ENCODE measurements at places on chromosomes 2 and 18.
A peak's percentile ranks its signal among the peaks of the same experiment; 100 is the strongest.

DNA sequence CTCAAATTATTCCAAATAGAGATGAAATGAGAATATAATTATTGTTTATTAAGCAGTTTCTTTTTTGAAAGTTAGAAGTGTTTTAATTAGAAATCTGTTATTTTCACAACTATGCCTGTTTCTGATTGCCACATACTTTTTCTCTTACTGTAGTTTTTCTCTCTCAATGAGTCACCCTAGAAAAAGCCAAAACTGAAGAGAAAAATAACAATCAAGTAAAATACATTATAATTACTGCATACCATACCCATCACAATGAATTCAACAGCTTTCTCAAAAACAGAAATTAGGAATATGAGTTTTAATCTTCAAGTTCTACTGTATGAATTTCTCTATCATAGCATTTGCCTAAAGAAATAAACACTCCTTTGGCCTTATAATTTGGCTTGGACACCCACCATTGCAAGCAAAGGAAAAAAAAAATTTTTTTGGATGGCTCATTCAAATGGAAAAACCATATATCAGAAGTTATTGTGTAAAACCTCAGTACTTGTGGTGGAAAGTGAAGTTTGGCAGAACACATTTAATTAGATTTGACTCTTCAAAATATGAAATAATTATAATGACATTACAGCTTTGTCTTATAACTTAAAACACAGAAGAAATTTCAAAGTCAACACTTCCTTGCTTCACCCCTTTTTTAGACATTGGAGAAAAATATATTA lies 138.5 kb downstream of the DYM start:
- no peak for DNase-seq

GRCh38 chr2:175889701-175890302 lies 112.3 kb downstream of the LNPK start:
- DNase-seq: no peak

- DNase-seq: no peak
Measured at GRCh38 chr2:221629468-221629867, 57.4 kb upstream of the EPHA4 start.

- DNase-seq: peak; percentile 64
Measured at GRCh38 chr2:64807417-64807816, 153.7 kb upstream of the SERTAD2 start.

- DNase-seq: no peak
Measured at GRCh38 chr2:38552259-38552658, 50.5 kb downstream of the HNRNPLL start.

- DNase-seq: peak; percentile 50
Measured at GRCh38 chr2:176187899-176188773, at the start of gene HOXD1. TSS of gene HOXD1 (plus strand) at chr2:176188668. CDS start at chr2:176188802, 134 bp downstream.

GRCh38 chr2:10493075-10493633 lies 45.0 kb upstream of the ODC1 start:
- DNase-seq: no peak

DNA sequence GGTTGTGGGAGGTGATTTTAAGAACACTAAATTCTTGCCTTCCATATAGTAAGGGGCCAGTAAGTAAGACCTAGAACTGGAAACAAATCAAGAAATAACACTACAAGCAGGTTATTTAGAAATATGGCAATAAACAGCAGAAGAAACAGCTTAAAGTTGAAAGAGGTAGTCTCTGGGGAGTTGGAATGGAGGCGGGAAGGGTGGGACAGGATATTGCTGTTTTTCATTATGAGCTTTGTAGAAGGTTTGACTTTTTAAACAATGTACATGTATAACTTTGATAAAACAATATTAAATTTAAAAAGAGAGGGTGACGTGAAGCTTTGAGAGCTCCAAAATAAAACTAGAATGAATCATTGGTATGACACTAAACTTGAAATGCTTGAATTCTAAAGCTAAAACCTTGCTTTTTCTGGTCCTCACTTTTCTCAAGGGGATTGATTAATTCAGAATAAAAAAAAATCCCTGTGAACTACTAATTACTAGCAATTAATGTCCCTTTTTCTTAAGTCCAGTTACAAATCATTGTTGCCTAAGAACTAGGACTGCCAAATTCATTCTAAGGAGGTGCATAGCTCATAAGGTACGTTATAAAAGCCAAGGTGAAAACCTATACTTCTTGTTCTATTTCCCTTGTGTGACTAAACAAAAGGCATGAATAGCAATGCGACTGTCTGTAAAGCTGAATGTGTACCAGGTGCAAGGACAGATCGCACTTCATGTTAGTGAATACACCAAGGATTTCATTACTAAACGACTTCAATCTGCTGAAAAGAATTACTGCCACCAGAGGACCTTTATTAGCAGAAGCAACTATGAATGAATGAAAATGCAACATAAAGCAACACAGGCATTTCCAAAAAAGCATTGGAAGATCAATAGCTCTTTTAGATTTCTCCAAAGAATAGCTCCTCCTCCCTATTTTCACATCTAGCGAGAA lies 177.5 kb downstream of the RBM43 start:
- no peak for DNase-seq

DNA sequence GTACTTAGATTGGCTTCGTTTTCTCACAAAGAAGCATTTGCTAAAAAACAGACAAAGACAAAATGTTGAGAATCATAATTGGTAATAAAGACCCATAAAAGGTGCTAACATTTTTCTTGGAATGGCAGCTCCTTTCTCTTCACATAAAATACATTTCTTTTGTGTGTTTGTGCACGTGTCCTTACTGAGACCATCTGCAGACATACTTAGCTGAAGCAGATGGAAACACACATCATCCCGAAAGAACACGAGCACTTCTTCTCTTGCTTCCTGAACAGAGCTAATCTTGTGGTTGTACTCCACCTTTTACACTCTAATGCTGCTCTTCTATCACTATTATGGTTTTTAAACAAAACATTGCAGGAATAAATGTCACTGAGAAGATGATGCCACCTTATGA lies 142.5 kb downstream of the SPHKAP start:
- DNase-seq: no peak

DNA sequence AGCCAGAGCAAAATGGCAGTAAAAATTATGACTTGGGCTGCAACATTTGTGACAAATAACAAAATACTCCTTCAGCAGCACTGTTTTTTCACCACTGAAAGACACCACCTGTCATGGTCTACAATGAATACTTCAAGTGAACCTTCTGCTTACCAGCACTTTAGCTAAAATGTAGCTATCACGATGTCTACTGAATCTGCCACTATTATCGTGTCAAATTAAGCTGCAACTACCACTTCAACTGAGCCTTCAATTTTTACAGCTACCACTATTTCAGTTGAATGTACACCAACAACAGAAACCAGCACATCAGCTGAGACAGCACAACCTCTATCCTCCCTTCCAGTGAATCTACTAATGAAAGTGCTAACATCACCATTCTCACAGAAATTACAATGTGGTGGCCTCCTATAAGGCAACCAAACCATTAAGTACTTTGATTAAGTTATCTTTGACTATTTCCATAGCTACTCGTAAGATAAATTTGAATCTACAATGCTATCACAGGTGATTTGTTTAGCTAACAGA lies 10.8 kb upstream of the DYNAP start:
- no peak for DNase-seq

DNA sequence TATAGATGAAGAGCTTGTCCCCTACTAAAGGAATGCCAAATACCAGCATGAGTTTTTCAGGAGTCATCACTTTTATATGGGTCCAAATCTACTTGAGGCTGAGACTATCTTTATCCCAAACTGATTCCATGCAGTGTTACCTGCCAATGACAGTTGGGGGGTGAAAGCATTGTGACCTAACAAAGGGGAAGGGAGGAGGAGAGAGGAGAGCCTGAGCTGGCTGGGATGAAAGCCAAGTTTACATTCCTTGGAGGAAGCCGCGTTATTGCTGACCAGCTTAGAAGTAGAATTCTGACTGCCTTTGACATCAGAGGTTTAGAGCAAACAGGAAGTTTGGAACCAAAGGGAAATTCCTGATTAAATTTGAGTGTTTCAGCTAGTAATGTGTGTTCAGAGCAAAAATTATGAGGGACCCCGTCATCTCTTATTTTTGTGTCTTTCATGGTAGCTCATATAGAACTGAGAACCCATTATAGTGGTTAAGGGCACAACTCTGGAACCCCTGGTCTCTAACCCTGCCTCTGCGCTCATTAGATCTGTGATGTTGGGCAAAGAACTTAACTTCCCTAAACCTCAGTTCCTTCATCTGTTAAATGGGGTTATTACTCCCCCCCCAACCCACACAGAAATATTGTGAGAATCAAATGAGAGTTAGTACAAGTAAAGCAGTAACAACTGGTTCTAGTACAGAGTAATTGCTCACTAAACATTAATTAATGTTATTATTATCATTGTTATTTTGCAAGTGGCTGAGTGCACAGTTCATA lies 199.3 kb upstream of the EPAS1 start:
- DNase-seq: no peak

DNA sequence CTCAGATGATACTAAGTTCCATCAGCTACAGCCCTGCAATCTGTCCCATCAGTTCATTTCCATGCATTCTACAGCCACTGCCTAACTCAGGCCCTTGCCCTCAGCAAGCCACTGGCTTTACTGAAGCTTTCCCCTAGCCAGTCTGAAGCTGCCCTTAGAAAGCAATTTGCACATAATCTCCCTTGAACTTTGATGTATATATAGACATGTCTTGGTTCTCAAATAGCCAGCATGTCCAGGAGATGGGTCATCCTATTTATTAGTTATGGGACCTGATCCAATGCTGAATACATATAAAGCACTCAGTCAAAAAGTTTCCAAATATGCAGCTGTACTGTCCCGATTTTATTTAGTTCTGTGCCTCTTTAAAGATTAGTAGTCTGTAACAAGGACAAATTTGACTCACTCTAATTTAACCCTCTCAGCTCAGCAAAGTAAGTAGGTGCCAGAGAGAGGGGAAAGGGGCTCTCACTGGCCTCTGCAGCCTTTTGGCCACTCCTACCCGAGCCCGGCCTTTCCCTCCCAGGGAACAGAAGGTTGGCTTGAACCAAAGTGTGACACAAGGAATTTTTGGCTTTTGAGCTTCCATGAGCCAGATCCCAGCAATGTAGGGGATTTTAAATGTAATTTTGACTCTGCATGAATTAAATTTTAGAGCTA lies 70.7 kb downstream of the CCDC93 start:
- no peak for DNase-seq

- no peak for DNase-seq
Measured at GRCh38 chr18:6859676-6860422, 130.3 kb downstream of the ARHGAP28 start.

- no peak for DNase-seq
Measured at GRCh38 chr18:35609236-35609635, 27.7 kb downstream of the GALNT1 start.

DNA sequence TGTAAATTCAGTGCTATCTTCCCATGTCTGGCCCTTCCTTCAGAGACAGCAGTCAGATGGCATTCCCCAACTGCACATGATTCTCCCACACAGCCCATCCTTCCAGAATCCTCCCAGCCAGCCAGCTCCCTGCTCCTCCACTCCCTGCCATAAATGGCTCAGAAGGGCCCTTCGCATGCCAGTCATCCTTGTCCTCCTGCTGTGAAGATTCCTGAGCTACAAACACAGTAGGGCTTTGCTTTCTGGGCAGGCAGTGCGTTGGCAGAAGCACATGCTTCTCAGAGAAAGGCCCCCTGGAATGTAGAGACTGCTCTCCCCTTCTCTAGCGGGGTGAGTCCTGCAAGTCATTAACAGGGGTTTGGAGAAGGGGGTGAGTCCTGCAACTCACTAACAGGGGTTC lies 71.9 kb downstream of the TEX51 start:
- no peak for DNase-seq

GRCh38 chr2:109689182-109689930 lies 75.2 kb downstream of the SOWAHC start:
- DNase-seq: no peak

DNA sequence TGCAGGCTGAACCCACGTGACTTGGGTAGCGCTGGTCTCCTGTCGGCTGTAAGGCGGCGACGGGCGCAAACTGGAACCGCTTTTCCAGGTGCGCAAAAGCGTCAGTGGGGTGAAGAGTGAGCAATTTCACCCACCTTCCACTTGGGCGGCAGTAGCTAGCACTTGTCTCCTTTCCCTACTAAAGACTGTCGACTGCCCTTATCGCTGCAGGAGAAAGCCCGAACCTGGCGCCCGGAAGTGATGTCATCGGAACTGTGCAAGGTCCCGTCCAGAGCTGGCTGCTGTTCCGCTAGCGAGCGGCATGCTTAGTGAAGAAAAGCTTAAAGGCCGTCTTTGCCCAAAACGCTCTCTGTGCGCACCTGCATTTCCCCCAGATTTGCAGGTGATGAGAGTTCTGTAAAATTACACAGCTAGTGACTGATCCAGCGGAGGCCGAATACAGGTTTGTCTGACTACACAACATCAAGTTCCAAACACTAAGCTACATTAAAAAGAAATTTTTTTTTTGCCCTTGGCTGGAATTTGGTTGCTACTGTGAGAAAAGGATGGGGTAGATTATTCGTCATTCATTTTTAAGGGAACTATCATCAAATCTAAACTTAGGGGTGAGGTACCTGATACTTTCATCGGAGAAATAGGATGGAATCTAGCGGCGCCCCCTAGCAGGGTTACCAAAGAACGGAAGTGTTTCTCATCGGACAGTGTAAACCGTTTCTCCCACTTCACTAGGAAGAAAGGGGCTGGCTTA lies at the start of gene OSGEPL1:
Gene OSGEPL1, minus strand, starts transcription at position 242 of the 748 bp plus-strand sequence. CDS start 1,152 bp downstream, outside the sequence.
- DNase-seq: peak; percentile 93

- no peak for DNase-seq
Measured at GRCh38 chr2:7377916-7378569, 460.8 kb downstream of the RNF144A start.

DNA sequence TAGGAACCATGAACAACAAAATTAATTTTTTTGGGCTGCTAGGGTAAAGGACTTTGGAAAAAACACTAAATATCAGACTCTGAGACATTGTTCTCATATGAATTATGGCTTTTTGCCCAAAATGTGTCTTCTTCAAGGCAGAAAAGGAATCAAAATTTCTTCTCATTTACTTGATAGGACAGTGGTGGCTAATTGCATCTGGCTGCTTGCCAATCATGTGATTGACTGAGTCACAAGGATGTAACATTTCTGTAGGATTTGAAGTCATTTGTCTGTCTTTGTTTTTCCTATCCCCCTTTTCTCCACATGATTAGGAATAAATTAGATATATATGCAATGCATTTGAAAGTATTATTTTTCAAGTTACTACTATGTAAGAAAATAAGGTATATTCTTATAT lies 130.2 kb downstream of the SLC4A10 start:
- DNase-seq: no peak

DNA sequence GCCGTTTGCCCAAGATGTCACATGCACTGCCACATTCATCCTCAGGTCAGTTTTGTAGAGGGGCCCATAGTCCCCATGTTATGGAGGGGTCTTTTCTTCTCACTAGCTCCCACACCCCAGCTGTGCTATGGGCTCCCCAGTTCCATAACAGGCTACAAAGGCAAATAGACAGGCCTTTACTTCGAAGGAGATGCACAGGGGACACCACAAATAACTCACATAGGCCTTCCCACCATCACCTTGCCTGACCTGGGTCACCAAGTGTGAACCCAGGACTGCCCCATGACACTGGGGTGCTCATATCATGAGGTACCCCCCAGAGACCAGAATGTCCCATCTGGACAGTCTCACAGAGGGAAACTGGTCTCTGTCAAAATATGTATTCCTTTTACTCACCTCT lies 15.0 kb upstream of the INO80C start:
- peak; percentile 26 for DNase-seq

GRCh38 chr2:174835797-174836255 lies 71.6 kb upstream of the CHRNA1 start:
- DNase-seq: peak; percentile 72

Data from stimulated activated effector memory CD8-positive, alpha-beta T cell treated with anti-CD3 and anti-CD28 coated beads, Interleukin-12 subunit alpha, Interleukin-12 subunit beta, amount 100 ng/mL, for 72 hours (primary cell).